ENCODE measurements at places on chromosomes 4 and X.

GRCh38 chrX:23626651-23627050 is 40.6 kb upstream of the PRDX4 start:
- no peak for DNase-seq

DNA sequence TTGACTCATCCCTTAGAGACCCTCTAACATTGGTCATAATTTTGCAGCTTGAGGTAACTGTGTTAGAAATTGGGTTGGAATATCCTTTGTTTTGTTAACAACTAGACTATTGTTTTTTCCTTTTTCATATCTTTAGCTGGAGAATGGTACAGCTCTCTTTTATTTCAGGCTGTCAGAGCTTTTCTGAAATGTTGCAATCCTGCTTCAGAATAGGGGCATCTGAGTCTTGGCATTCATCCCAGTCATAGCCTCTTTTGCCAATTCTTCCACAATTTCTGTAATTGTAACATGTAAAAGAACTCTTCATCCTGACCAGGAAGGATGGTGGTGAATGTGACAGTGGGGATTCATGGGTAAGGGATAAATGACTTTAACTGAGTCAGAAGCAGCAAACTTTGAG is 128.7 kb downstream of the FHIP1A start:
- no peak for DNase-seq

- no peak for DNase-seq
Observed at GRCh38 chrX:130523460-130524394, 121.9 kb downstream of the RBMX2 start.

- no peak for DNase-seq
Observed at GRCh38 chrX:67104982-67105757, 438.7 kb upstream of the AR start.

GRCh38 chr4:188551156-188551555 is 411.9 kb downstream of the TRIML1 start:
- no peak for DNase-seq

GRCh38 chr4:25160714-25161592 is 704 bp upstream of the SEPSECS start:
- no peak for DNase-seq

DNA sequence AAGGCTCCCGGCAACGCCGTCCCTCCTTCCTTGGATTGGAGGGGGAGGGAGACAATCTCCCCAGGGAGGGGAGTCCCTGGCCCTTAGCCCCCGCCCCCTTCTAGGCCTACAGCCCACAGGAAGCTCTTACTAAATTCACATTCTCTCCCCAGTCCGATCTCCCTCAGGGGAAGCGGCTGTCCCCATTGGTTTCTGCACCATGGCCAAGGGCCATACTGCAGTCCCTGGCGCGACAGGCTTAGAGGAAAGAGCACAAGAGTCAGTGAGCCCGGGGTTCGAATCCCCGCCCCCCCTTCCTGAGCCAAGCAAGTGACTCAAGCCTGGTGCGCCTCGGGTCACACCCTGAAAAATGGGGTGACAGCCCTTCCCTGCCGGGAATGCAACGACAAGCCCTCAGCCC is 1.1 kb downstream of the ABLIM2 start:
- DNase-seq, result no peak

- no peak for DNase-seq
Observed at GRCh38 chr4:15457406-15458201, 12.1 kb upstream of the CC2D2A start.

DNA sequence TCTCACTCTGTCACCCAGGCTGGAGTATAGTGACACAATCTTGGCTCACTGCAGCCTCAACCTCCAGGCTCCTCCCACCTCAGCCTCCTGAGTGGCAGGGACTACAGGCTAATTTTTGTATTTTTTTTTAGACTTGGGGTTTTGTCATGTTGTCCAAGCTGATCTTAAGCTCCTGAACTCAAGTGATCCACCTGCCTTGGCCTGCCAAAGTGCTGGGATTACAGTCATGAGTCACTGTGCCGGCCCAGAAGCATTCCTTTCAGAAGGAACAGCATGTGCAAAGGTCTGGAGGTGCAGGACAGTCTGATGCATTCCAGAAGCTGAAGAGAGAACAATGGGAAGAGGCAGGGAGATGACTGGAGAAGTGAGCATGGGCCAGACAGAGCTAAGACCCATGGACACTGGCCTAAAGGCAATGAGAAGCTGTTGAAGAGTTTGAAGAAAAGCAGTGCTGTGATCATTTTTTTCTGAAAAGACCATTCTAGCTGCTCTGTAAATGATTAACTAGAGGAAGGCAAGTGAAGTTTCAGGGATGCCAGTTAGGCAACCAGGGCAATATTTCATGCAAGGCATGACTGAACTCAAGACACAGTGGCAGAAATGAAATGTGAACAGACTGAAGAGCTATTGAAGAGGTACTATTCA is 43.2 kb downstream of the MANBA start:
- DNase-seq, result no peak

DNA sequence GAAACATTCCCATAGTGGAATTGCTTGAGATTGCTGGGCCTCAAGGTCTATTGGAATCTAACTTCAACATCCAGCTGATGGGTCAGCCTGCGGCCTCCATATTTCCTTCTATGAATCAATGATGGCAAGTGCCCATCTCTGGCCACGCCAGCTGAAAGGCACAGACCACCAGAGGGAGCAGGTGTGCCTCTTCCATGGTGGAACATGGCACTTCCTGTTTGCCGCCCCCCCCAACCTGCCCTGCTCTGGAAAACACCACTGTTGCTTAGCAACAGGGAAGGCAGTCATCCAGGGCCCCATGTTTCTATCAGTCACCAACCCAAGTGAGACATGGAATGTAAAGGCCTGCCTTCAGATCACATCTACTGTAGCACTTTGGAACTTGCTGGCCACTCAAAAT is 11.6 kb downstream of the PAGE4 start:
- DNase-seq, result no peak

GRCh38 chr4:150591406-150591805 is 9.5 kb downstream of the MAB21L2 start:
- DNase-seq, result no peak

DNA sequence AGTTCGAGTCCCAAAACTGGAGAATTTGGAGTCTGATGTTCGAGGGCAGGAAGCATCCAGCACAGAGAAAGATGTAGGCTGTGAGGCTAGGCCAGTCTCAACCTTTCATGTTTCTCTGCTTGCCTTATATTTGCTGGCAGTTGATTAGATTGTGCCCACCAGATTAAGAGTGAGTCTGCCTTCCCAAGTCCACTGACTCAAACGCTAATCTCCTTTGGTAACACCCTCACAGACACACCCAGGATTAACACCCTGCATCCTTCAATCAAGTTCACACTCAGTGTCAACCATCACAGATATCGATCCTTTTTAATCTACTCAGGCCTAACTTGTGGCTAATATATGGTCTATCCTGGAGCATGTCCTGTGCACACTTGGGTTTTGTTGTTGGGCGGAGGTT is 18.0 kb upstream of the MAEA start:
- DNase-seq, result no peak

DNA sequence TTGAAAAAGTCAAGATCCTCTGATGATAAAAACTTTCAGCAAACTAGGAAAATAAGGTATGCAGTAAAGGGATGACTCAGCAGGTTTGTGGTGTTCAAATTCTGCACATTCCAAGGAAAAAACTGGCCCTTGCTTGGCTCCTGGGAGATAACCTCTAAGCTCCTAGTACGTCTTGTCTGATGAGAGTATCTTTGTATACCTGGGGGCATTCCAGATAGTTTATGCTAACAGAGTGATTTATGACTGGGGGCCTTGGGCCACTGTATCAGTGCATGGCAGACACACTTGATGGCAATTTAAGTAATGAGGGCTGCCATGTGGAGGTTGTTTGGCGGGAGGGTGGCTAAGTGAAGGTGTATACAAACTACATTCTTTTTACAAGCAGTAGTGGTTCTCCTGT is 56.9 kb downstream of the NSG1 start:
- no peak for DNase-seq

DNA sequence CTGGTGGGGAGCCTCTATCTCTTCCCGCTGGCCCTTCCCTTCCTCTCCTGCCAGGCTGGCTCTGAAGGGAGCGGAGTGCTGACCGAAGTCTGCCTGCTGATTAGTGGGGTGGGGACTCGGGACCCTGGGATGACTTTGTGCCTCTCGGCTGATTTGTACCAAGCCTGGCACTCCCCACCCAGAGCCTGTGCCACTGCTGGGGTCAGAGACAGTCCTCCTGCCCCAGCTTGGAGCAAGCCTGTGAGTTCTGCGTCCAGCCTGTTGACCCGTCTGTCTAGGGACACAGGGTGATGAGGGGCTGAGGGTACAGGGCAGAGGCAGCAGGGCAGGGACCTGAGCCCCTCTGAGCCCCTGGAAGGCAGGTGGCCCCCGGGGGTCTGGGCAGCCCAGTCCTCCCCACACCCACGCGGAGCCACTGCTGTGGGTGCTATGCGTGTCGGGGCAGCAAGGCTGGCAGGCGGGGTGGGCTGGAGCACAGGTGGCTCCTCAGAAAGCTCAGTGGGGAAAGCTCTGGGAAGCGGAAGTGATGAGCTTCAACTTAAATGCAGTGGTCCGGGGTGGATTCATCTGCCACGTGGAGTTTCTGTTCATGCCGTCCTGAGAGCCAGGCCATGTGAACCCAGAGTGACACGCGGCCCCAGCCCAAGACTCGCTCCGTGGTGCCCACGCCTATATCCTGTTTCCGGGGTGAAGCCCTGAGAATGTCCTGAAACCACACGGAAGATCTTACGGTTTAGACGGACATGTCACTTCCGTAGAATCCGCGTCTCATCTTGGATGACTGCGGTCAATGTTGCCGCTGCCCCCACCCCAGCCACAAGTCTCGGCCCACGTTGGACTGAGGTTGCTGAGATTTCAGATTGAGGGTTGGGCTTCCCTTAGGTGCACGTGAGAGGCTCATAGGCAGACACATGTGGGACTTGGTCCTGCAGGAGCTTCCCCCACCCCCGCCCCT is 21.1 kb upstream of the UVSSA start:
- no peak for DNase-seq

GRCh38 chr4:105902550-105903262 is 7.4 kb downstream of the NPNT start:
- no peak for DNase-seq

- no peak for DNase-seq
Observed at GRCh38 chrX:30495468-30495867, 82.1 kb downstream of the TASL start.

GRCh38 chr4:121164291-121164690 is at the start of gene TNIP3:
Gene TNIP3, minus strand, starts transcription at chr4:121164321. Its CDS starts 196 bp downstream, at chr4:121164125.
- DNase-seq, result no peak

GRCh38 chrX:2967998-2968909 is 38.1 kb upstream of the ARSH start:
- DNase-seq, result no peak

- no peak for DNase-seq
Observed at GRCh38 chrX:151792505-151792904, 58.0 kb downstream of the CNGA2 start.

DNA sequence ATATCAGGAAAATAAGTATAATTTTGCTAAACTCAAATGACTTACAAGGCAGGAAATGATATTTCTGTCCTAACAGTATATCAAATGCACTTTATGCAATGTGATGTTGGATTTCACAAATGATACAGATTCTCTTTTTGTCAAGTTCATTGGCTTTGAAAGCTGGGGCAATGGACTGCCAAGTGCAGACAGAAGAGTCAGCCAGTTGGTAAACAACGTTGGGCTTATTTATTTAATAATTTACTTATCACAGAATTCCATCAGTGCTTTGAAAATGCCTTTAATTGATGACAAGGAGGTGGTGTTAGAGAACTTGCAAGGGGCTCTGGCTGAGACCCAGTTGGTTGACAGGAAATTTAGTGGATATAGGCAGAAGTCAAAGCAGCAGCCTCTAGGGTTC is 79.9 kb upstream of the ADGRG2 start:
- no peak for DNase-seq

DNA sequence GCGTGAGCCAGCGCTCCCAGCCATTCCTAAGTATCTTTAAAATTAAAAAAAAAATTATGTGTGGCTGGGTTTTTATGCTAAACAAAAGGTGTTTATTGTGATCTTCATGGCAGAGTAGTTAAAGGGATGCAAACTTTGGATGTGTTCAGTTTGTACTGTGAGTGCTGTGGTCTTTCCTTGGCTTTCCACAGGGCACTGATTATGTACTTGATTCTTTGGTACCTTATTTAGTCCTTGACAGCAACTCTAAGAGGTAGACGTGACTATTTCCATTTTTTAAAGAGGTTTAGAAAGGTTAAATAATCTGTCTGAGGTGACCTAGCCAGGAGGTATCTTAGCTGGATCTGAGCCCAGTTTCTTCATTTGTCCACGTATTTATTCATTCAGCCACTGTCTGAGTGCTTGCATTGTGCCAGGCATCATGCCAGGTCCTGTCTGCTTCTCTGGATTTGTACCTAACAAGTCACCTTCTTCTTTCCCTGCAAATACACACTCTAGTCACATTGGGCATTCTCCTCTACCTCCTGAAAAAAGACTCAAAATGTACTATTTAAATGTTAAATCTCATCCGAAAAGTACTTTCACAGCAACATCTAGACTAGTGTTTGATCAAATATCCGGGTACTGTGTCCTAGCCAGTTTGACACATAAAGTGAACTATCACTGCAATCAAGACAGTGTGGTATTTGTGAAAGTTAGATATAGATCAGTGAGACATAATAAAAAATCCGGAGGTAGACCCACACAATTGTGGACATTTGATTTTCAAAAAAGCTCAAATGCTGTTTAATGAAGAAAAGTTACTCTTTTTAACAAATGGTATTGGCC is 31.5 kb downstream of the WWC2 start:
- no peak for DNase-seq

- no peak for DNase-seq
Observed at GRCh38 chr4:19130866-19131265, 1109.3 kb upstream of the LCORL start.

DNA sequence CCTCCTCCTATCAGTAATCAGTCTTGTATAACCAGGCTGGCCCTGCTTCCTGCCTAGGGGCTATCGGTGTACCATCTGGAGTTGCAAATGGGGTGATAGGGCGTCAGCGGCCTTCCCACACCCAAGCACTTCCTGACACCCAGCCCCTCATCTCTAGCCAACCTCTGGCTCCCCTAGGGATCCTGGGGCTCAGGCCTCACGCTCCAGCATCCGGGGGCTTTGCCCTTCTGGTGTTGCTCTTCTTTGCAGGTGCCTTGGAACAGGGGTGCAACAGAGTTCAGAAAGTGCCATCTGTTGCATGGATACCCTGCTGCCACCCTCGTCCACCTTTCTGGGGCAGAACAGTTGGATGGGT is 4.1 kb downstream of the IL9R start:
- no peak for DNase-seq

DNA sequence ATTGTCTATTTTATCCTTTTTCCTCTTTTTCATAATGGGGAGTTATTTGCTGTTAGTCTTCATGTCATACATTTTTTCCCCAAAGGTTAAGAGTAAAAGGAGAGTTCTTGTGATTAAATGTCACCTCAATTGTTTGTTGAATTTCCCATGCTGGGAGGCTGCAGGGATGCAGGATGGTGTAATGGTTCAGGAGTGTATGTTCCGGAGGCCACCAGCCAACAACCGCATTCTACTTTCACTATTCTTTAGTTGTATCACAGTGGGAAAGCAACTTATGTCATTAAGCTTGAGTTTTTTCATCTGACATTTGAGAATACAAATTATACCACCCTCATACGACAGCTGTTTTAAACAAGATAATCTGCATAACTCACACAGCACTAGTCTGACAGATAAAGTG is 15.4 kb downstream of the AFP start:
- no peak for DNase-seq

- no peak for DNase-seq
Observed at GRCh38 chr4:19026281-19026680, 1004.7 kb upstream of the LCORL start.

Data from central memory CD8-positive, alpha-beta T cell (primary cell).